ENCODE measurements at places on chromosomes 4 and X.

GRCh38 chrX:9033179-9033578 lies 748 bp downstream of the FAM9B start:
- DNase-seq = peak; percentile 12

DNA sequence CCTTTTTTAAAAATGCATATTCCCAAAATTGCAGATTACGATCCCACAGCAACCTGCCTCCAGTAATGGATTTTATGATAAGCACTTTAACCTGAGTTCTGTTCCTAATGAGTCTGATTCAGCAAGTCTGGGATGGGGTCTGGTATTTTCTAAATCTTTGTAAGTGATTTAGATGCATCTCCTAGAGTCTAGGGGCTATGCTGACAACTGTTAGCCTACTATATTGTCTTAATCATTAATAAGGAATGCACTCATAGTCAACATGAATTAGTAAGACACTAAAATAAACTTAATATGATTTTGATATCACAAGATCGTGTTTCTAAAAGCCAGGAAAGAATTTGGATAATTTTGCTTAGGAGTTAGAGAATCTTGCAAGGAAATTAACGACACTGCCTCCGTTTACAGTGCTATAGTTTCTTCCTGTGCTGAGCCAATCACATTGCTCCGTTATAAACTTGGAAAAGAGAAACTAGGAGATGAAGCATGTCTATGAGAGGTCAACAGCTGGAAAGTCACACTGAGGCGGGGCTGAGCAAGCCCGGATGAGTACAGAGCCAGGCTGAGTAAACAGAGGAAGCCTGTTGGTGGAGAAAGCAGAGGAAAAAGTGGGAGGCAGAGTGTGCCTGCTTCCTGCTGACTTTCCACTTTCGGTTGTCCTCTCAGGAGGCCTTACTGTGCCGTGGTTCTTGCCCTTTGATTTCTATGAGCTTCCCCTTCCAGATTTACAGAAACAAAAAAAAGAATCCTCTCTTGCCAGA lies 5.4 kb downstream of the SCARB2 start:
- DNase-seq = no peak

GRCh38 chr4:3073158-3074077 lies 920 bp downstream of the HTT-AS start:
- peak; percentile 27 for DNase-seq

DNA sequence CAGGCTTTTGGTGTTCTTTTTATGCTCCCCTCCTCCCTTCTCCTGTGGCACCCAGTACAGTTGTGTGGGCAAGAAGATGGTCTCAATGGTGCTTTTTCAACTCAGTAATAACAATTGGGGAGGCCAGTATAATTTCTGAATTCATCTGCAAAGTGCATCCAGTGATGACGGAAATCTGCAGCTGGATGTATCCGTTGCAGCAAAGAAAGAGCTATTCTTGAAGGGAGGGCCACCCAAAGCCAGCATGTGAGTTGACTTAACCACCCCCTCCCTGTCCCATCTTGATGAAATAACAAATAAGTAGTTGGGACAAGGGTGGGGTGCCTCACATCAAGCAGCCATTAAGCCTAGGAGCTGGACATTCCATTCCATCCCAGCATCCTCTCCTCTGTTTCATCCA lies 30.7 kb downstream of the TSC22D3 start:
- DNase-seq = no peak

GRCh38 chr4:102535398-102536082 lies 34.4 kb downstream of the NFKB1 start:
- DNase-seq = no peak
